Stimulated activated CD4-positive, alpha-beta T cell treated with anti-CD3 and anti-CD28 coated beads, TNF-alpha, amount 100 ng/mL, for 24 hours (primary cell): ENCODE measurements at places on chromosomes 12 and 14.

DNA sequence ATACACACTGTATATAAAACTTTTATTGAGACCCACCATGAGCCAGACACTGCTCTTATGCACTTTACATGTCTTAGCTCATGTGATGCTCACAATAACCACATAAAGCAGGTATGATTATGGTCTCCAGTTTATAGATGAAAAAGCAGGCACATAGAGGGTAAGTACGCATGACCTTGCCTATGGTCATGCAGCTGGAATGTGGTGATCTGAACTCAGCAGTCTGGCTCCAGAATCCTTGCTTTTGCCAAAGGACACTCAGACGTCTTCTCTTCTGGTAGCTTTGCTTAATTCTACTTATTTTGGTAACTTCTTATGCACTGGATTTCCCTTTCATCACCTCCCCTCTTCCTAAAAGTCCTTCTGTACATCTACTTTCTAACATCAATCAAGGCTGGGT, 103.3 kb upstream of the CRY1 start:
- DNase-seq = no peak

DNA sequence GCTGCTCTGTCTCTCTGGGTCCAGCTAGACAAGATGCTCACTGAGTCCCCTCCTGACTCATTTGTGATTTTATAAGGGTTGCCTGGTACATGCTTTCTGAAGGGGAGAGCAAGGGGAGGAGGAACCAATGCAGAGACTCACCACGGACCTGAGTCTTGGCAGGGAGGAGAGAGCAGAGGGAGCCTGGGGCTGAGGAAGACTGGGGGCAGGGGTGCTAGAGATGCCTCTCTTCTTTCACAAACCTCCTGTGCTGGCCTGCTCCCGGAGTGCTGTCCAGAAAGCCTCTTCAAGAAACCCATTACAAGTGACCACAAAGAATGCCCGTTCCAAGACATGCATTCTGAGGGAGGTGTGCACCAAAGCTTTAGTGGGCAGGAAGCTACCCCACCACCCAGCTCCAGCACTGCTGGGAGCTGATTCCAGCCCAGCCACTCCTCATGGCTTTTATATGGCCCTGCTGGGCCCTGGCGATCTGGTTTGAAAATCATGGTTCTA, 33.1 kb upstream of the DICER1 start:
- no peak for DNase-seq

DNA sequence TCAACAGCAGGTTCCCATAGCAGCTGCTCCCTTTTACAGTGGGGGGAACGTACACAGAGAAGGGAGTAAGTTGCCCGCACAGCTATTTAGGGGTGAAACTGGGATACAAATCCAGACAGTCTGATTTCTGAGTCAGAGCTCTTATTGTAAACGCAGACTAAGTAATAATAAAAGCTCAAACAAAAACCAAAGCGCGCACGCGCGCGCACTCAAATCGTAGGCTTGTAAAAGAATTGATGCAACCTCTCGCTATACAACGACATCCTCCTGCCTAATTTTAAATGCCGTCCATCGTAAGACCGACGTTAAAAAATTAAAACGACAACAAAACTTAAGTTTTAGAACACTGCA, 747 bp upstream of the DACT1 start:
- DNase-seq = no peak

DNA sequence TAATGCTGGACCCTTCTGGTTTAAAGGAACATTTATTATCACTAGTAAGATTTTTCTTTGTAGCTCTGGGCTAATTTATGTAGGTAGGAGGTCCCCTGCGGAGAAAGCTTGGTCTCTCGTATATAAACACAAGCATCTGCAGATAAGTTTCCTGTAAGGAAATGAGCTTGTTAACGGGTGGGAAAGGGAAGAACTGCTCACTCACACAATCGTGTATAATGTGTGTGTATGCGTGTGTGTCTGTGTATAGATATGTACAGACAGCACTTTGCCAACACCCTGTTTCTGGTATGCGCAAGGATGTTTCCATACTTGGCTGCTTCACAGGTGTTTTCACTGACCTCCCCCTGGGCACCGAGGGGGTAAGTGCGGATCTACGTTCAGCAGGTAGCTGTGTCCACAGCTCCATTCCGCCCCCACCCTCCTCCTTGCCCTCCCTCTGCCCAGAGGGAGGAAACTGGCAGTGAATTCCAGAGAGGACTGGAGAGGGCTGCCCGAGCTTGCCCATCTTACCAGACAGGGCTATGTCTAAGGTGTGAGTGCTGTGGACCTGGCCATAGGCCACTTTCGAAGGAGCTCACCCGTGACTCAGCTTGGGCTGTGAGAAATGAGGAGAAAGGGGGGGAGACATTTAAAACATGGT, 65.2 kb downstream of the NINJ2 start:
- no peak for DNase-seq

DNA sequence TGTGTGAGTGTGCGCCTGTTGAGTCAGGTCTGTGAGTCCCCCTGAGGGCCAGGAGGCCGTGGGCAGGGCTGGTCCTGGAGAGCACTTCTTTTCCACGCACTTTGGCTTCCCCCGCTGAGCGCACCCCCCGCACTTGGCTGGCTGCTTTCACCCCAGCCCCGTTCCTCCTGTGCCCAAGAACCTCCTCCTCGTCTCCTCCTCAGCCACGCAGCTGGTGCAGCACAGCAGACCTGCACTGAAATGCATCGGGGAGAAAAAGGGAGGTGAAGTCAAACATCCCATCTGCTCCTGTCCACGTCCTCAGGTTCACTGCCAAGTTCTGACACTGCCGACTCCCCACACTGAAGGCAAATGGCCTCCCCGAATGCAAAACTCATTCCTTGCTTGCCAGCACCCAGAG, 362.7 kb upstream of the SFSWAP start:
- DNase-seq = no peak

GRCh38 chr12:64992641-64993040, 128.5 kb downstream of the WIF1 start:
- DNase-seq = no peak

DNA sequence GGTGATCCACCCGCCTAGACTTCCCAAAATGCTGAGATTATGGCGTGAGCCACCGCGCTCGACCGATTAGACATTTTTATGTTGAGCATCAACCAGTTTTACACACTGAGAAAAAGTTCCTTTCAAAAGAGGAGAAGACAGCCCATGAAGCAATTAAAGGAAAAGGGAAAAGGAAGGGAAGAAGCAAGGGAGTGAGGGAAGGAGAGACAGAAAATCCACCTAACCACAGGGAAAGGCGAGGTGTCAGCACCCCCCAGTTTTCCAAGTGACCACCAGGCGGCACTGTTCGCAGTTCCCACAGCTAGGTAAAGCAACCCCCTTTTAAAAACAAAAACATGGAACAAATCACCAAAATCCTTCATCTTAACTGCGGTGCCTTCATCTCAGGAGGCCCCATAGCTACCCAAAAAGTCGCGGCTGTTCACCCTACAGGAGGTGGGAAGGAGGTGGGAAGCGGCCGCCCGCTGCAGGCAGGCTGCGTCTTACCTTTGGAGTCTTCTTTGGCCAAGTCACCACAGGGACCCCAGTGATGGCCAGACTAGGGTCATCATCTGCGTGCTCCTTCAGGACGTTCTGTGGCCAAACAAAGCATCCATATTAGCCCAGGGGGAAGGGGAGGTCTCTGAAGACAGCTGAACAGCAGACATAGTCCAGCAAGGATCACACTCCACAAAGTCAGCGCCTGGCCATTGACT, 86.6 kb downstream of the KDM2B start:
- DNase-seq = peak; percentile 33

DNA sequence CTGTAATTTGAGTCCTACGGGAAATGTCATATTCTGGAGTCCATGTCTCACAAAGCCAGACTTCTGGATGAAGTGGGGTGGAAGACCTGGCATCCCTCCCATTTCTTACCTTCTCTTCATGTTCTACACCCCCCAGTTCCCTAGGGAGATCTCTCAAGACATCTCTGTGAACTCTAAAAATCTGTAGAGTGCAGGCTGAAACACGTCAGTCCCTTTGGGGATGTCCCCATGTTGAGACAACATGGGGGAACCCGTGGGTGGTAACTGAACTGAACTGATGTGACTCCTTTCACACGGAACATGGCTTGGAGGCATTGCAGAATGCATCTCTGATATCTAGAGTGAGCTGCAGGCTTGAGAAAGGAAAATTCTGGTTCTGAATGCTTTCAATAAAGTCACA, 15.2 kb downstream of the SERPINA12 start:
- DNase-seq = no peak

GRCh38 chr12:124776125-124776513, 87.5 kb downstream of the SCARB1 start:
- DNase-seq = no peak

- no peak for DNase-seq
Observed at GRCh38 chr12:52448228-52448627, 3.7 kb downstream of the KRT6B start.

- no peak for DNase-seq
Observed at GRCh38 chr14:93974833-93975232, 1.5 kb downstream of the ASB2 start.

GRCh38 chr12:24505366-24506015, 443.4 kb downstream of the BCAT1 start:
- DNase-seq = no peak

- DNase-seq = no peak
Observed at GRCh38 chr12:131460520-131460919, 250.4 kb upstream of the SFSWAP start.

- no peak for DNase-seq
Observed at GRCh38 chr14:52402812-52403526, 88.9 kb downstream of the PTGER2 start.

GRCh38 chr12:75969768-75970167, 61.8 kb downstream of the PHLDA1 start:
- no peak for DNase-seq

- DNase-seq = no peak
Observed at GRCh38 chr12:11622876-11623281, 26.6 kb upstream of the ETV6 start.

DNA sequence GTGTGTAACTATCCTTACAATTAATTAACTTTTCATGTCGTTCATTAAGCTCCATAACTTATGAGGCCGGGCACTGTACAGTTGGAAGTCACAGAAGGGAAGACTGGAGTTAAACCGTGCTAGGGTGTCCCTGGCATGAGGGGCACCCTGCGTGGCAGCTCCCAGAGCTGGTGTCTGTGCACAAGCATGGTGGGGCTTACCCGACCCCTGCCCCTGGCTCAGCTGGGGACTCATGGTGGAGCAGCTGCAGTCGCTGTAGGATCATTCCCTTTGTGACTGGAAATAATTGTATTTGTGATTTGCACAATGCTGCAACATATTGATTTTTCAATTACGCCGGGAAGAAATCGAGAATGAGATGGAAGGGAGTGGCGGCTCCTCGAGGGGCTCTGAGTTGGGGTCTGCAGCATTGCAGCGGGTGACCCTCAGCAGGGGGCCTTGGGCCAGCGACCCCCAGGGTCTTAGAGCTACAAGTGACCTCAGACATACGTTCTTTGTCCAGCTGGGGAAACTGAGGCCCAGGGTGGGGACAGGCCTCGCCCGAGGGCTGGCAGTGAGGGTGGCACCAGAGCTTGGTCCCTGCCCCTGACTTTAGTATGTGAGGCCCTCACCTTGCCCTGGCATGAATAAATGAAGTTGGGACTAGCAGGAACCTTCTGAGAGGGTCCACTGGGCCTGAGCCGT, 125.4 kb downstream of the KIF26A start:
- no peak for DNase-seq

DNA sequence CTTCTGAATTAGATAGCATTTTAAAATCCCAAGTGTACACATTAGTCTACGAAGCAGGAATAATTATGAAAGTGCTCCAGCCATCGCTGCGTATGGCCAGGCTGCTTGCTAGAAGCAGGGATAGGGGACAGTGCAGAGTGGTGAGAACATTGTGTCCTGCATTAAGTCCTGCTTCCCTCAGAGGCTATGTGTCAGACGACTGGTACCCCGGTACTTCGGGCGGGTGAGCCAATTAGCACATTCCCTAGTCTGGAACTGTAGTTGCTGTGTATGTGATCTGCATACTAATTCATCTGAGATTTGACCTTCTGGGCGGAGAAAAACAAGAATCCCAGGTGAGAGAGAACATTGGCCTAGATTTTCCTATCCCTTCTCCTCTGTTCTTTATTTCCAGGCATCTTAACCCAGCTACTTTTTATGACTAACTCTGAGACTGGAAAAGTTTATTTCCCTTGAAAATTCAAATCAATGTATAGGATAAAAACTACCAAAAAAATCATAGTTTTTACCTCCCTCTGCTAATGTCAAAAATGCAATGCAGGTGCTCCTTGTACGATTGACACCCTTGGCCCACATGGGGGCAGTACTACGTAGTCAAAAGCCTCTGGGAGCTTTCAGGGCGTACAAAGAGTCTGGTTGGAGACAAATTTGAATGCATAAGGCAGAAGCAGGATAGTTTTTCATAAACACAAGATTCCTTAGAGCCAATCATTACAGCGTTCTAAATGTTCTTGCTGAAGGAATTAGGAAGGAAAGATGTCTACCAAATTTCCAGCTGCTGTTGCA, 764.3 kb downstream of the NOVA1 start:
- no peak for DNase-seq

DNA sequence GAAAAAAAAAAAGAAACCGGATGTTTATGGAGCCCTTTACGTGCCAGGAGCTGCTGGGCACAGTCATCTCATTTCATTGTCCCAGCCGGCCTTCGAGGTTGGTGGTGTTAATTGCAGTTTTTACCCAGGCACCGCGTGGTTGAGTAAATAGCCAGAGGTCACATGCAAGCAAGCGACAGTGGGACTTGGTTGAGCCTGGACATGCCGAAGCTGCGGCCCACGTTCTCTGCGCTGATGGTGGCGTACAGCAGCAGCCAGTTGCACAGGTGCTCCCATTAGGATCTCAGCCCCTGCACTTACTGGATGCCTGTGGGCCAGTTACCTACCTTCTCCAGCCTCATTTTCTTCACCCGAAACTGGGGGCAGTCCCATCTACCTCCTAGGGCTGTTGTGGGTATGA, 54.0 kb downstream of the TSPAN9 start:
- DNase-seq = no peak

DNA sequence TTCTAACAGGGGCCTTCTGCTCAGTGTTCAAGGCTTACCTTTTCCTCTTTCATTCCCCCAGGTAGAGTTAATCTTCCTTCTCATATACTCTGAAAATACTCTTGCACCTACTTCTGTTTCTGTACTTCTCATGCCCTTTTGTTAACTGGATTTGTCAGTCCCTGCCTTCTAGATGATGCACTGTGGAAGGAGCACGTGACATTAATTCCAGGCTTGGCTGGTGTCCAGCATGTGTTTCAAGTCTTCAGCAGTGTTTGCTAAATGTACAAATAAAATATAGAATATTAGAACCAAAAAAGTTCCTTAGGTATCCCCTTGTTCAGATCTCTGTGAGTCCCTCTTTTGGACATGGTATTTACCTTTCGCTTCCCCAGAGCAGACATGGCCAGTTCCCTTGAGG, 27.9 kb upstream of the EVL start:
- no peak for DNase-seq

DNA sequence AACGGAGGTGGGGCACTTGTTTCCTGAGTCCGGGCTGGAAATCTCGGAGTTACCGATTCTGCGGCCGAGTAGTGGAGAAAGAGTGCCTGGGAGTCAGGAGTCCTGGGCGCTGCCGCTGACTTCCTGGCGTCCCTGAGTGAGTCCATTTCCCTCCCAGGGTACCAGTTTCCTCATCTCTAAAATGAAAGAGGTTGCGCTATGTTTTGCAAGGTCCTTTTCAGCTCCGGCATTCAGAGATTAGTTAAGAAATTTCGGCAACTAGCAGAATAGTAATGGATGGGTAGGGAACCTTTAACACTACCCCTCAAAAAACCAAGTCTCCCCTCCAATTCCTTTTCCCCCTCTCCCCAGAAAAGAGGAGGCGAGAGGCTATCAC, 724 bp downstream of the BLOC1S1 start:
- DNase-seq = no peak
